Right renal pelvis (tissue), 4 donors: ENCODE measurements at places on chromosomes 7 and 10. TPM values are rescaled to one million over a fixed set of nuclear protein-coding genes. Genes with fewer than 3 reads are reported as not detected.

Gene PIK3AP1
- polyA plus RNA-seq = 5.2 TPM

Gene ADAM12
- polyA plus RNA-seq = 27.6 TPM

Gene MAGI2
- polyA plus RNA-seq = 43.5 TPM

Gene NEUROG3
- not detected for polyA plus RNA-seq

Gene MPP7
- polyA plus RNA-seq = 9.3 TPM

Gene COL28A1
- polyA plus RNA-seq = 9.0 TPM

Gene TAS2R41
- not detected for polyA plus RNA-seq

Gene MLLT10
- polyA plus RNA-seq = 42.4 TPM

DNA sequence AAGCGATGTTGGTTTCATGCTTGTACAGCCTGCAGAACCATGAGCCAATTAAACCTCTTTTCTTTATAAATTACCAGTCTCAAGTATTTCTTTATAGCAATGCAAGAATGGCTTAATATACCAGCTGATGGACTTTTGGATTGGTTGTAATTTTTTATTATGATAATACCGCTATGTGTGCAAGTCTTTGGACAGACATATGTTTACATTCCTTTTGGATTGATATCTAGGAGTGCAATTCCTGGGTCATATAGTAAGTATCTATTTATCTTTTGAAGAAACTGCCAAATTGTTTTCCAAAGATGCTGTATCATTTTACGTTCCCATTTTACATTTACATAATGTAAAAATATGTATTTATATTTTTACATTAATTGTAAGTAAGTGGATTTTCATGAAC lies 81.2 kb upstream of the PIP4K2A start:
- no peak for DNase-seq

GRCh38 chr10:128022261-128023196 lies 103.7 kb downstream of the MKI67 start:
- no peak for DNase-seq

DNA sequence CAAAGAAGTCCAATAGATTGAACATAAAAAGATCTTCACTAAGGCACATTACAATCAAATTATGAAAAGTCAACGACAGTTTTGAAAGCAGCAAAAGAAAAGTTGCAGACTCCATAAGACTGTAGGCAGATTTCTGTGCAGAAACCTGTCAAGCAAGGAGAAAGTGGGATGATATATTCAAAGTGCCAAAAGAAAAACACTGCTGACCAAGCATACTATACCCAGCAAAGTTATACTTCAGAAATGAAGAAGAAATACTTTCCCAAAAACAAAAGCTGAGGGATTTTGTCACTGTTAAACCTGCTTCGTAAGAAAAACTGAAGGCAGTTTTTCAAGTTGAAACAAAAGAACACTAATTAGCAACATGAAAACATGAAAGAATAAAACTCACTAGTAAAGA lies 145.5 kb downstream of the ZEB1 start:
- DNase-seq = no peak

- DNase-seq = no peak
Measured at GRCh38 chr10:101887775-101888174, 44.2 kb upstream of the KCNIP2 start.

DNA sequence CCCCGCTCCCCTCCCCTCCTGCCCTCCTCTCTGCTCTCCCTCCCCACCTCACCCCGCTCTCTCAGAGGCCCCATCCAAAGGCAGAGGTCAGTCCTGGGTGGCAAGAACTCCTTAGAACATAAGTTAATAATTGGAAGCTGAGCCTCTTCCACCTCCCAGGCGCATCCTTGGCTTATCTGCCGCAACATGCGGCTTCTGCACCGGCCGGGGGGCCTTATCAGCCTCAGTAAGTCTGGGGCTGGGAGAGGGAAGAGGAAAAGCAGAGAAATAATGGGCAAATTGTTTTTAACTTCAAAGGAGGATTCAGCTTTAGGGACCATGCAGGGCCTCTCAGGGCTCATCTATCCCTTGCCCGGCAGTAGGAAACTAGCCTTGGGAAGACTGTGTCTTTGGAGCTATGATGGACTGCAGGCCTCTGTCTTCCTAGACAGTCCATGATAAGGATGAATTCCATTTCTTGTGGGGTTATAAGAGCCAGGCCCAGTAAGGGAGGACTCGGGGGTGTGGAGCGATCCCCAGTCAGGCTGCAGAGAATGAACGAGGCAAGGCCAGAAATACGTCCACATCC lies 411.6 kb downstream of the PLXNA4 start:
- no peak for DNase-seq

DNA sequence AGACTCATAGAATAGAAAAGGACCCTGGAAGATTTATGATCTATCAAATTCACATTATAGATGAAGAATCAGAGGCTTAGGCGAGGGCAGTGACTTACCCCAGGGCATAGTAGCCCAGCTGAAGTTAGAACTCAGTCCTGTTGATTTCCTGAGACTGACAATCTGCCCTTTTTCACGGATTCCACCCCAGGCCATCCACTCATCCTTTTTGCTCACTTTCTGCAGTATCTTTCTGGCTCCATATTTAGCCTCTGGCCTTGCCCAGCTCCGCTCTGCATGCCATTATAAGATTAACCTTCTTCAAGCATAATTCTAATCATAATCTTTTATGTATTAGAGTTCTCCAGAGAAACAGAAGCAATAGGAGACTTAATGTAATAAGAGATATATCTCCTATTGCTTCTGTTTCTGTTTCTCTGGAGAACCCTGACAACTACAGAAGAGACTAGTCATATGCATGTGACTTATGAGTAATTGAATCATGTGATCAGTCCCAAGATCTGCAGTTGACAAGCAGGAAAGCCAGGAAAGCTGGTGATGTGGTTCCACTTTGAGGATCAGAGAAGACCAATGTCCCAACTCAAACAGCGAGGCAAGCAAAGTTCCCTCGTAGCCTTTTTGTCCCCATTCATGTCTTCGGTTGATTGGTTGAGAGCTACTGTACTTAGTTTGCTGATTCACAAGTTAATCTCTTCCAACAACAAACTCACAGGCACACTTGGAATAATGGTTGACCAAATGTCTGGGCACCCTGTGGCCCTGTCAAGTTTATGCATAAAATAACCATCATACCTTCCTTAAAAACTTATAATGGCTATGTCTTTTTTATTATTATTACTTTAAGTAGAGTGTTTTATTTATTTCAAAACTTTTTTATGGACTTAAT lies 412.1 kb downstream of the SUGCT start:
- no peak for DNase-seq

DNA sequence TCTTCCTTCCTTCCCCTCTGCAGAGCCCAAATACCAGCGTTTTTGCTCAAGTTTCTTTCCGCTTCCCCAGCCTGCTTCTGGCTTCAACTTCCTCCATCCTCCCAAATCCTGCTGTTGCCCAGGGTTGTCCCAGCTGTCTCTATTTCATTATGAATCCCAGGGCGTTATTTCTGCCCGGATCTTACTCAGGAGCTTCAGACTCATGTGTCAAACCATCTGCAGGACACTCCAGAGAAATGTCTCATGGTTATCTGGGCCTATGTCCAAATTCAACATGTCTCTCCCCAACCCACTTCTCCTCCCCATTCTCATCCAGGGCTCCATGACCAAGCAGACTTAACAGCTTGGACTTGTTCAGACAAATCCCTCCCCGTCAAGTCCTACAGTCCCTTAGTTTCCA lies 15.6 kb downstream of the ARHGAP22 start:
- DNase-seq = no peak

DNA sequence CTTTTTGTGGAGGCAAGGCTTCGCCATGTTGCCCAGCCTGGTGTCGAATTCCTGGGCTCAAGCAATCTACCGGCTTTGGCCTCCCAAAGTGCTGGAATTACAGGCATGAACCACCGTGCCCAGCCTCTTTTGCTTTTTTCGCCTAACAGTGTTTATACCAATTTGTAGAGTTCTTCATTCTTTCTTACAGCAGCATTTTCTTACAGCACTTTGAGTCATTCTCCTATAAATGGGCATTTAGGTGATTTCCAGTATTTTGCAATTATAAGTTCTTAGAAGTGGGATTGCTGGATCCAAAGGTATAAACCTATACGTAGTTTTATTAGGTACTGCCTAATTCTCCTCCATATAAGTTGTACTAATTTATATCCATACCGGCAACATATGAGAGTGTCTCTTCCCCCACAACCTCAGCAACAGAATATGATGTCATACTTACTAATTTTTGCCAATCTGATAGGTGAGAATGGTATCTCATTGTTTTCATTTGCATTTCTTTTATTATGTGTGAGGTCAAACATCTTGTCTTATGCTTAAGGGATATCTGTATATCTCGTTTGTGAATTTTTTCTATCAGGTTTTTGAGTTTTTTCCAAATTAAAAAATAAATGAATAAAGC lies 39.1 kb downstream of the SUFU start:
- DNase-seq = no peak

GRCh38 chr7:21526007-21526406 lies 16.8 kb upstream of the DNAH11 start:
- DNase-seq = no peak

DNA sequence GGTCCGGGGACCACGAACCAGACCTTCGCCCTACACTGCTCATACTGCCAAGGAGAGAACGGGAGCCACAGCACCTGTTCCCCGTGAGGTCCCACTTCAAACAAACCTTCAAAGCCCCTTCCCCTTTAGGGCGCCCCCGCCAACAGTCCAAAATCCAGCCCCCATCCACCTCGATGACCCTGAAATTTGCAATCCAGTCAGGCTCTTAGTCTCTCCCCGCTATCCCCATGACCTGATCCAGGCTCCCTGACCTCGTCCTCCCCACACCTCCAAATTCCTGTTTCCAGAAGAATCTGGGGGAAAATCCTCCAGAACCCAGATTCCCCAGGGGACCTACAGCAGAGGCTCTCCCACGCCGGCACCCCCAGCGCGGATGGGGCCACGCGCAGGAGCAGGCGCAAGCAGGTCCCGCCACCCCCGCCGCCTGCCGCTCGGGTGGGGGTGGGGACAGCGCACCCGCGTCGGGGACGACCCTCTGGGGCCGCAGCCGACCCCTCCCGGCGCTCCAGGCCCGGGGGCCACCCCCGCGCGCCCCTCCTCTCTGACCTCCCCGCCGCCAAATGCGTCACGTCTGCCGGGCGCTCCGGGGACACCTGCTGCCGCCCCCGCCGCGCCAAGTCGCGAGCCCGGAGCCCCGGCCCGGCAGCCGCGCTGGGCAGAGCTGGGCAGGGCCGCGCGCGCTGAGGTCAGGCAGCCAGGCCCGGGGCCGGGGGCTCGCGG lies 753 bp downstream of the CAMK2B start:
- DNase-seq = no peak

DNA sequence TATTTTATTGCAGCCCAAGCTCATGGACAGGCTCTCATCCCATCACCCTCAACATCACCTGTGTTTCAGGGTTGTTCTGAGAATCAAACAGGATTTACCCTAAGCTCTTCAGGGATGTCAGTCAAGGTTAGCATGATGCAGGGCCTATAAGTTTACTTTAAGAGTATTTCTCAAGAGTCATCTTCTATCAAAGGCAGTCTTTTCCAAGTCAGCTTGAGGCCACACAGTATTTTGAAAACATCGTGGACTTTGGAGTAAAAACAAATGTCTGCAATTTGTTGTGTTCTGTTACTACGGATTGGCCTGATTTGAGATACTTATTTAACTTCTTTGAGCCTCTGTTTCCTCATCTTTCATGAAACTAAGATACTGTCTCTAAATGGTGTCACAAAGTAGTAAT lies 42.0 kb upstream of the NRP1 start:
- no peak for DNase-seq

DNA sequence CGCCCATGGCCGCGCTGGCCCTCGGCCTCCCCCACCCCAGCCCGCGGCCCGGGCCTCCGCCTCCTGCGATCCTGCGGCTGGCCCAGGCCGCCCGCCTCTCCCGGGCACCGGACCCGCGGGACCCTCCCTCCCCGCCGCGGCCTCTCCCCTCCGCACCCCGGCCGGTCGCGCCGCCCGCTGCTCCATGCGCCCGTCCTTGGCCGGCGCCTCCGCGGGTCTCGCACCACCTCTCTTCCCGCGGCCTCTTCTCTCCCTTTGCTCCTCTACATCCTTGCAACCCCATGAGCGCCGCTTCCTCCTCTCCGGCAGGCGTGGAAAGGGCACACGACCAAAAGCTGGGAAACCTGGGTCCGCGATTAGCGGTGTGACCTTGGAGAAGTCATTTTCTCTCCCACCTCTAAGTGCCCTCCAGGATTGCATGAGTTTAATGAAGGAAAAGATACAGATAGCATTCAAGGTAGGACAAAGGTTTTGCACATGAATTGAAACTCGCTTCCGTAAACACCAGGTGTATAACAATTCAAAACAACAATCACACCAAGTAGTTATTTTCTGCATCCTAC lies 448 bp upstream of the SRPK2 start:
- peak; percentile 35 for DNase-seq

GRCh38 chr7:47391726-47392125 lies 190.2 kb downstream of the TNS3 start:
- DNase-seq = no peak

DNA sequence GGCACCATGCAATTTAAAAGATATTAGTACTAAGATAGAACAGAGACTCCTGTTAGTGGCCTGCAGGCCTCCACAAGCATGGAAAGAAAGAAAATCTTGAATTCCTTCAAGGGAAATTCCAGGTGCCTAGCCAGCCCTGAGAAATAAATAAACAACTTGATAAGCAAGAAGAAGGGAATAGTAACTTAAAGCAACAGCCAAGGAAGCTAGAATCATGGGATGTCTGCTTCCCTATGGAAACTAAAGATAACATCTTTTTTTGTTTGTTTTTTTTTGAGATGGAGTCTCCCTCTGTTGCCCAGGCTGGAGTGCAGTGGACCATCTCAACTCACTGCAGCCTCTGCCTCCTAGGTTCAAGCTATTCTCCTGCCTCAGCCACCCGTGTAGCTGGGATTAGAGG lies 128.6 kb downstream of the SKIDA1 start:
- no peak for DNase-seq

DNA sequence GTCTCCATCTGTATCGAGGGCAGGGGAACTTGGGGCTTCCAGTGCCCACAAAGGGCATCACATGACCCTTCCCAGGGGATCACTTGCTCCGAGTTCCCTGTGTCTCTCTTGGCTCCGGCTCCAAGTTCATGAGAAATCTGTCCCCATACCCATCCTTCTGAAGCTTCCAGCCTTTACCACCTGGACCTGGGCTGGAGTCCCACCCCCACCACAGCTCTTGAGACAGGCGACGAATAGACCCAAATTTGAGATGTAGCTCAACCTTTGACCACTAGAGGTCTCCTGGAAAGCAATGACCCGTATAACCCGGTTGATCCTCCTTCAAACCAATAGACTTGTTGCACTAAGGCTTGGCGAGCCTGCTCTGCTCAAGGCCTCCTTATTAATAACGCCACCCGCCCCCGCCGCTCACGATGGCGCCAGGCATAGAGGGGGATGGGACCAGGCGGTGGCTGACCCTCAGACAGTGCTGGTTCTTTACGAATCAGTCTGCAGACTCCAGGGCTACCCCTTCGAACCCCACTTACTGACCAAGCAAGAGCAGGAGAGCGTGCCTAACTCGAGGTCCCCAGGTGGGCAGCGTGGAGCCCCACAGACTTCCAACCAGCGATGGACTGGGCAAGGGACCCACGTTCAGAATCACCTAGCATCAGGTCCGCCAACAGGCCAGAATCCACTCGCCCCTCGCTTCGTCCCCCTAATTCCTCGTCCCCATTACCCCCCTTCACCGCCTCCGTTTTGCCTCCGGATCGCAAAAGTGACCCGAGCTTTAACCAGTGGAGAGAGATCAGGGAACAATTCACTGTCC lies 4.4 kb upstream of the ARID5B start:
- no peak for DNase-seq

- no peak for DNase-seq
Measured at GRCh38 chr7:134462337-134462925, 3.5 kb upstream of the AKR1B1 start.
